Bladder microvascular endothelial cell (primary cell): ENCODE measurements at places on chromosomes 13 and 19. TPM values are rescaled to one million over a fixed set of nuclear protein-coding genes. Genes with fewer than 3 reads are reported as not detected.

Gene OVOL3
- not detected in 2 replicates for total RNA-seq

Gene SULT2B1
- total RNA-seq, result not detected in 2 replicates

Gene TNNI3
- total RNA-seq, result not detected in 2 replicates

Gene DHDH
- total RNA-seq, result not detected in 2 replicates

Gene ATP11A
- 20.9 and 33.5 TPM in 2 replicates for total RNA-seq

Gene CC2D1A
- total RNA-seq, result 6.3 and 10.1 TPM in 2 replicates

Gene XAB2
- 19.9 and 44.2 TPM in 2 replicates for total RNA-seq
